GM04504 (cell line): ENCODE measurements at places on chromosomes 5 and 9.

GRCh38 chr9:107784235-107784958, 294.8 kb upstream of the KLF4 start:
- DNase-seq = peak; percentile 76

- peak; percentile 81 for DNase-seq
Observed at GRCh38 chr9:33165263-33166151, 1.6 kb downstream of the B4GALT1 start.

DNA sequence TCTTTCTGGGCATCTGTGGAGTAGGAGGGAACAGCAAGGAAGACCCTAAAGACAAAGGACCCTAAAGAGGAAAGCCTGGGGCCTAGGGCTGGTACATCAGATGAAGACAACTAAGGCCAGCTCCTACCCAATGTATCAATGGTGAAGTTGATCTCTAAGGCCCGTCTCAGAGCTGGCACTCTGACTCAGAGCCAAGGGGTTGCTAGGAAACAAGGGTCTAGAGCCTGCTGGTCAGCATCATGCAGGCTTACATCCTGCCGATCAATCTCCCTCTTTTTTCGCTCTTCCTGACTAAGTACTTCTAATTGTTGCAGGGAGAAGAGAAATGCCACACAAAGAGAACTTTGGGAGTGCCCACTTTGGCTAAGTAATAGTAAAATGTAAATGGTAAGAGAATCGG, 26.2 kb downstream of the TRIM32 start:
- DNase-seq = no peak

- no peak for DNase-seq
Observed at GRCh38 chr9:92969516-92970466, 22.5 kb downstream of the FGD3 start.

DNA sequence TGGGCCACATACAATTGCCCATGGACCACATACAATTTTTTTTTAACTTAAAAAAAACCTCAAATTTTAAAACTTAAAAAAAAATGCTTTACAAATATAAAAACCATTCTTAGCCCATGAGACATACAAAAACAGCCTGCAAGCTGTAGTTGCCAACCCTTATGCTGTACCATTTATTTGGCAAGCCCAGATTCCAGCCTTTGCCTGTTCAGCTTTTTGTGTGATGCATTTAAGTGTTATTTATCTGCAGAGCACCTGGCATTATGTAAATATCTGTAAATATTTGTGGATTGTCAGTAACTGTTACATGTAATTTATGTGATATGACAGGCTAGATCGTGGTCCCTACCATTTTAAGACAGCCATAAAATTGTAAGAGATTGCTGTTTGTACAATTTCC, 32.6 kb downstream of the HEXB start:
- no peak for DNase-seq

- DNase-seq = no peak
Observed at GRCh38 chr5:123193176-123193575, 104.1 kb downstream of the PRDM6 start.

GRCh38 chr9:4680750-4681149, 1.4 kb downstream of the CDC37L1 start:
- DNase-seq = no peak

- DNase-seq = no peak
Observed at GRCh38 chr5:530001-530955, 6.0 kb upstream of the SLC9A3 start.

- DNase-seq = no peak
Observed at GRCh38 chr9:30796764-30797163, 1587.7 kb upstream of the ACO1 start.

DNA sequence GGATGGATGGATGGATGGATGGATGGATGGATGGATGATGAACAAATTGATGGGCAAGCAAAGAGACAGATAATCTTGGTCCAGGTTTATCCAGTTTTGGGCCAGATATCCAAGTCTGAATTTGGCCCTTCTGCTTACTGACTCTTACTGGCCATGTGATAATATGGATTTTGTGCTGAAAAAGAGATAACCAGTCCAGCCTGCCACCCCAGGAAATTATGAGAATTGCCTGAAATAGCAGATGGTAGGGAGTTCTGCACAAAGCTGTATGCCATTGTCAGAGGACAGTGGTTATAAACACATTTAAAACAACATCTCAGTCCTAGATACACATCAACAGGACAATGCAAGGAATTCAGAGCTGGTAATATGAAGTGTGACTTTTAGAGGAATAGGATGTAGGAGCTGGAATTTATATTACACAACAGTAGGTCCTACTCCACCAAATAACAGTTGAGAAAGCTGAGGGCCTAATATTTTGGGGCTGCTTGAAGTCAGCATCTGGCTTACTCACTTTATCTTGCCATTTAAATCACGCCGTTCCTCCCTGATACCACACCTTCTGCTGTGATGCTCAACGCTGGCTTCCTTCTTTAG, 9.0 kb upstream of the FAT2 start:
- DNase-seq = no peak

- no peak for DNase-seq
Observed at GRCh38 chr5:75678155-75678554, 39.1 kb downstream of the POC5 start.

- DNase-seq = no peak
Observed at GRCh38 chr9:77392328-77392727, 215.0 kb downstream of the VPS13A start.
